Posterior vena cava (tissue), 2 donors: ENCODE measurements at places on chromosomes 3 and 15. TPM values are rescaled to one million over a fixed set of nuclear protein-coding genes. Genes with fewer than 3 reads are reported as not detected.

DCUN1D1 gene
- total RNA-seq: 46.3 TPM

ZNF501 gene
- total RNA-seq: 7.2 TPM

CHRFAM7A gene
- total RNA-seq: 8.3 TPM

BFSP2 gene
- not detected for total RNA-seq

HACL1 gene
- total RNA-seq: 18.5 TPM

TYRO3 gene
- total RNA-seq: 8.7 TPM

GALNT15 gene
- total RNA-seq: 62.2 TPM

TAGLN3 gene
- total RNA-seq: not detected

PEX5L gene
- total RNA-seq: not detected

PIF1 gene
- total RNA-seq: 0.95 TPM

RTP1 gene
- not detected for total RNA-seq

GRCh38 chr3:172136330-172136729 lies 97.0 kb downstream of the FNDC3B start:
- DNase-seq: no peak

- DNase-seq: no peak
Measured at GRCh38 chr3:110457508-110457907, 614.1 kb upstream of the NECTIN3 start.

DNA sequence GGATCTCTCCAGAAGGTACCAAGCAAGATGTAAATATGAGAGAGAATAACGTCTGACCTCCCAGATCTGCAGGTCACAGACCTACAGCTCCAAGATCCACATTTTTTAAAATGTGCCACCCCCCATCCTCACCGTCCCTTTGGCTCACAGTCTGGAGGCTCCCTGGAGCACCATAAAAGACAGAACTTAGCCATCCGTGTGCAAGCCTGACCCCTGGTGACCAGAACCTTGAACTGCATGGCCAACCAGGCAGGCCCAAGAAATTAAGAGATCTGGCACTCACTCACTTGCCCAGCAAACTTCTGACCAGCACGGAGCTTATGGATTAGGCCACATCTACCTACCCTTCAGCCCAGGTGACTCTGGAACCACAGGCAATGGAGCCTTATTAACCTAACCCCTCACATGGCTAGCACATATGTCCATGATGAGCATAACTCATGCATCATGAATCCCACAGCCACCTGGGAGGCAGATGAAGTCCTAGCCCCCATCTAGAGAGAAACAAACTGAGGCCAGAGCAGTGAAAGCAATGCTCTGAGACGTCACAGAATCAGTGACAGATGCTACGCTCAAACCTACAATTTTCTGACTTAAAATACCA lies 275.3 kb downstream of the UACA start:
- DNase-seq: peak; percentile 89

GRCh38 chr3:149395107-149396089 lies 17.9 kb upstream of the TM4SF1 start:
- no peak for DNase-seq

DNA sequence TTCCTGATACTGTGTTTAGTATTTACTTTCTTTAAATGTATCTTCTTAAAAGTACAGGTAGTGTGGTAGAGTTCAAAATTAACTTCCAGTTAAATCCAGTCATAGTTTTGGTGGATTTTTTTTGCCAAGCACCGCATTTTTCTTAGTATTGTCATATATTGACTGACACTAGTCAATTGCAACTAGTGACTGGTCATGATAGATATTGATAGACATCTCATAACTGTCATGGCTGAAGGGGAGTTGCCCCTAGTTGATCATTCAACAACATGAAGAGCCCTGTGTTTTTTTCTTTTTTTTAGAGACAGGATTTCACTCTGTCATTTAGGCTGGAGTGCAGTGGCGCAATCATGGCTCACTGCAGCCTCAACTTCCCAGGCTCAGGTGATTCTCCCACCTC lies 22.1 kb downstream of the RAB8B start:
- no peak for DNase-seq

GRCh38 chr3:53113293-53114010 lies 16.8 kb downstream of the RFT1 start:
- DNase-seq: no peak

DNA sequence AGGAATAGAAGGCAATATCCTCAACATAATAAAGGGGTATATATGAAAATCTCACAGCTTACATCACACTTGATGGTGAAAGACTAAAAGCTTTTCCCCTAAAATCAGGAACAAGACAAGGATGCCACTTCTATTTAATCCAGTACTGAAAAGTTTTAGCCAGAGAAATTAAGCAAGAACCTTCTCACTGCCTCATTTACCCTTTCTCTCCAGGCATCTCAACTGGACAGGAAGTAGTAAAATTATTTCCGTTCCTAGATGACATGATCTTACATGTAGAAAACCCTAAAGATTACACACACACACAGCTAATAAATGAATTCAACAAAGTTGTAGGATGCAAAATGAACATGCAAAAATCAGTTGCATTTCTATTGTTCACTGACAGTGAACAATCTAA lies 11.2 kb downstream of the SCAP start:
- DNase-seq: no peak

DNA sequence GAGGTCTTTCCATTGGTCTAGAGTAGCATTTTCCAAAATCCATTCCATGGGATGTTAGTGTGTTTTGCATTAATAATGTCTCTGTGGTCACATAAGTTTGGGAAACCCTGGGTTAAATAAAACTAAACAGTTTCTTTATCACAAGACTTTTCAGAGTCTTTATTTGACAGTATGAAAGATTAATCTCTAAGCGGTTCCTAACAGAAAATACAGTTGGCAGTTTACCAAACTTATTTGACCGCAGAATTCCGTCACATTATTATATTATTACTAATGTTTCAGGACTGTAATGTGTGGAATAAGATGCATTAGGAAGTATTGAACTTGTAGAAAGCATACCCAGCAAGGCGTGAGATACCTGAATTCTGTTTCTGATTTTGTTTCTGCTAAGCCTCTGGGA lies 71.5 kb upstream of the ADAMTSL3 start:
- DNase-seq: no peak

- DNase-seq: no peak
Measured at GRCh38 chr3:112967828-112968227, 7.1 kb downstream of the CD200R1 start.

GRCh38 chr3:167843886-167844285 lies 108.4 kb downstream of the SERPINI1 start:
- DNase-seq: no peak

GRCh38 chr15:37903919-37904625 lies 30.4 kb upstream of the TMCO5A start:
- no peak for DNase-seq

GRCh38 chr3:71902258-71903111 lies 117.5 kb upstream of the PROK2 start:
- DNase-seq: no peak

DNA sequence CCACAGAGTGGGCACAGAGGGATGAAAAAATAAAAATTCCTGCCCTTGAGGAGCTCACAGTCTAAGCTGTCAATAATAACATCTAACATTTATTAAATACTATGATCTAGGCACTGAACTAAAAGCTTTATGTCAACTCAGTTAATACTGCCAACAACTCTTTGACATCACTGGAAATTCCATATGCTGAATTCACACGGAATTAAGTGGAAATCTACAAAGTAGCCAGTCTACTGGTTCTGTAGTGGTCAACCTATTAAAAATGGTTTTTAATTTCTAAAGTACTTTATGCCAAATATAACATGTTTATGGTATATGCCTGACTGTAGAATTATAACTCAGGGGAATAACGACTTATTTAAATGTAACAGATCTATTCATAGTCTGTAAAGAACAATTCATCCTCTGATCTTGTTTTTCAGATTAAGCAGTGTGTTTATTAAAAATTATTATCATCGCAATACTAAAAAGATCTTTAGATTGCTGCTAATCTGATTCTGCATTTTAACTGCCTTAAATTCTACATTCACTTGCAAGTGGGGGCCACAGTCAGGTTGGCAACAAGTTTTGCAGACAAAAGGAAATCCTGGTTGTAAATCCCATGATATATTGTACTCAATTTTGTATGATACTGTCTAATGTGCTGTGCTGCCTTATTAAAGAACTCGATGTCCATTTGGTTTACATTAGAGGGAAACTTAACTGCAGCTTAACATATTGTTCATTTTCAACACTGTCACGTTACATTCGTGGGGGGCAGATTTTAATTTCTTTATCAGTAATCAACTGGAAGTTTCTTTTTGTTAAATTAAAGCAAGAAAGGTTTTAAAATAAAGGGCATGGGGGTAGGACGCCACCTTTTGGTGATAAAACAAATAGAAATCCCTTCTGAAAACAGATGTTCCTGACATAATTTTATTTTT lies 2.6 kb upstream of the FOXP1 start:
- DNase-seq: no peak

DNA sequence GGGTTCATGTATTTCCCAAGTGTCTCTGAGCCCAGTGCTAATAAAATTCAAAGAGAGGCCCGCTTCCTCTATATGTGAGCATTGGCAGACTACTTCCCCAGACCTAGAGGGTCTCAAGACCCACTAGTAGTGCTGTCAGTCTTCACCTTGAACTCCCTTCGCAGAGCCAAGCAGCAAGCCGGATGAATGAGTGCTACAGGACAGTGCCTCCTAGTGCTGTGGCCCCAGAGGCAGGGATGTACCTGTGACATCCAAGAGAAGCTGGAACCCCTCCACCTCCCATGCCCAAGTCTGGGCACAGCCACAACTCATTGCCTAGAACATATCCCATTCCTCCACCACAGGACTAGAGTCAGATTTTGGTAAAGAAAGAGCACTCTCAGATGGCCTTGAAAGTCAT lies 37.2 kb upstream of the MASP1 start:
- DNase-seq: no peak

- DNase-seq: no peak
Measured at GRCh38 chr3:60147249-60147950, 1097.6 kb upstream of the CFAP20DC start.

GRCh38 chr15:93848490-93848889 lies 382.9 kb upstream of the MCTP2 start:
- DNase-seq: no peak

DNA sequence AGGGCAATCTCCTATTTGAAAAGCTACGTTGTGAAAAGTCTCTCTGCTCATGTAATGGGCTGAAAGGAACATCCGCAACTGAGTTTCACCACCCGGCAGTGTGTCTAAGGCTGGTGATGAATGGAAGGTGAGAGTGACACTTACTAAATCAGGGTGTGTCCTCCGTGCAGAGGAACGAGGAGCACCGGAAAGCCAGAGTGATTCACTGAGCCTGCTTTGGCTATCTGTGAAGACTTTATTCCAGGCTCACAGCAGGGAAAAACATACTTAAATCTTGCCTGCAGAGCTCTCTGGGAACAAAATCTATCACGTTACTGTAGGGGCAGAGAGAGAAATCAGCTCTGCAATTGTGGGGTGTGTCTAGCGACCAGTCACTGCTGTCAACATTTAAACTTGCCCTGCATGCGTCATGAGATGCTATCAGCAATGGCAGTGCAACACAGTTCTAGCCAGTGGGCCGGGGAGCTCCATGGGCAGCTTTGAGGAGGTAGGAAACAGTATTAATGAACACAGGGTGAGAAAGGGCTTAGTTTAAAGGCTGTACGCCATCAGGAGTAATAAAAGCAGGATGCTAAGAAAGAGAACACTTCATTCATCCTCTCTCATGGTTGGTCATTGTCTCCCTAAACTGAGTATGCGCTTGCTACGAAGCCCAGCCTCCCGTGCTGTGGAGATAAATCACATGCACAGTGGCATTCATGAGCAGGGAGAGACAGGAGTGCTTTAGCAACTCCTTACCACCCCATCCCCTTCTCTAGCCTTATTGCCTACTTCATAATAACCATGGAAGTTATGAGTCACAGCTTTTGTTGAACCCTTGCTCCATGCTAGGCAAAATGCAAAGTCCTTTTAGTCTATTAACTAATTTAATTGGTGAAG lies 542.7 kb upstream of the ADAMTS9 start:
- no peak for DNase-seq
